ENCODE measurements at places on chromosomes 5 and 9.

GRCh38 chr9:13331320-13331719, 51.8 kb upstream of the MPDZ start:
- DNase-seq: no peak

DNA sequence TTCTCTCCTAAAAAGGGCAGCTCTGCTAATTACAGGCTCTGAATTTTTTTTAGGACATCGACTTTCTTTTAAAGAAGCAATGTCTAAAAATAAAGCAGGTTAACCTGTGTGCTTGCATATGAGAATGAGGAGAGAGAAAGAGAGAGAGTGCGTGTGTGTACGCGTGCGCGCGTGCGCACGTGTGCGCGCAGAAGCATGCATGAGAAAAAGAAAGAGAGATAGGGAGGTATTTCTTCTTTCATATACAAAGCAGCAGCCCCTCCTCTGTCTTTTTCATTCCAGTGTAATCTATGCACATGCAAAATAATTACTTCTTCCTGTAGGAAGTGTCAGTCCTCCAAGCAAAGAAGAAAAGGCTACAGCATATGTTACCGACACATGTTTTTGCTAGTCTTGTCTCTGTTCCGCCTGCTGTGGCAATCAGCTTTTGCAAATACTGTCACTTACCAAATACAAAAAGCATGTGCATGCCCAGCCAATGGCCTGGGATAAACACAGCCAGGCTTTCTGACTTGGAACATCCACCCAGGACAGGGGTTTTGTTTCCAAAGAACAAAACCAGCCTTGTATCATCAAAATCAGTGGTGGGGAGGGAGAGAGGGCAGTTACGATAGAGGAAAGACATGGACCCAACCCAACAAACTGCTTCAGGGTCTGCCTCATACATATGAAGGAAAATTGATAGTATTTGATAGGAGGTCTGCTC, 252.3 kb upstream of the SLC24A2 start:
- DNase-seq: peak; percentile 11

- DNase-seq: no peak
Measured at GRCh38 chr5:33981408-33982162, 2.9 kb downstream of the SLC45A2 start.

DNA sequence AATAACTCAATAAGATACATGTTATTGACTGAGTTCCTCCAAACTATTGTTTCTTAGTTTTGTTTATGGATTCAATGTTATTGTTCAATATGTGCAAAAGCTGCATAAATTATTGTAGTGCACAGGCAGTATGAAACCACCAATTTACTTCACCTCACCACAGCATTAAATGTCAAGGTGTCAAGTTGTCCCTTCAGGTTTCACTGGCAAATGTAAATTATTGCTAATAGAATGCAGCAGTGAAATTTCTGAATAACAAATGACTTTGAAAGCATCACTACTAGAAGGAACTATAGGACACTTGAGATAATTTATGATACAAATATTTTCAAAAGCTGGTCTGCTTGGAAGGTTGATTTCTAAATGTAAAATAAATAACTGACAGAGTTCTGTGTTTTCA, 116.4 kb upstream of the PTPRD start:
- DNase-seq: no peak
